ENCODE measurements at places on chromosomes 16 and 17.

DNA sequence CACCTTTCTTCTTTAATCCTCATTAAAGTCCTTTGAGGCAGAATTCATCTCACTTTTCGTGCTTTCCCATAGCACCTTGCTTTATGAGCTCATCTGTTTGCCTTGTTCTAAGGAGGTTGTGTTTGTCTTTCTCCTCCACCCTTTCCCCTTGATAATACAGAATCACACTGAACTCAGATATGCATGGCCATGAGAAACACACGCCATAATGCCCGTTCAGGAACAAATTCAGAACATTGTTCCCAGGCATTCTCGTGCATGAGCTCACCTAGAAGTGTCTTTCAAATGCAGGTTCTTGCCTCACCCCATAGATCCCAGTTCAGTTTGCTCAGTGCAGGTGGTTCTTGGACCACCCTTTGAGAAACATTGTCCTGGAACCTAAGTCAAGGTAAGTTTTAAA lies 71.1 kb downstream of the TMEM114 start:
- no peak for DNase-seq

- DNase-seq = peak; percentile 45
These were observed 9.3 kb downstream of the ADCY7 start for GRCh38 chr16:50275428-50276325.

GRCh38 chr17:63751806-63752205 lies 10.2 kb upstream of the STRADA start:
- DNase-seq = no peak

GRCh38 chr16:85929259-85929721 lies 30.3 kb downstream of the IRF8 start:
- no peak for DNase-seq

DNA sequence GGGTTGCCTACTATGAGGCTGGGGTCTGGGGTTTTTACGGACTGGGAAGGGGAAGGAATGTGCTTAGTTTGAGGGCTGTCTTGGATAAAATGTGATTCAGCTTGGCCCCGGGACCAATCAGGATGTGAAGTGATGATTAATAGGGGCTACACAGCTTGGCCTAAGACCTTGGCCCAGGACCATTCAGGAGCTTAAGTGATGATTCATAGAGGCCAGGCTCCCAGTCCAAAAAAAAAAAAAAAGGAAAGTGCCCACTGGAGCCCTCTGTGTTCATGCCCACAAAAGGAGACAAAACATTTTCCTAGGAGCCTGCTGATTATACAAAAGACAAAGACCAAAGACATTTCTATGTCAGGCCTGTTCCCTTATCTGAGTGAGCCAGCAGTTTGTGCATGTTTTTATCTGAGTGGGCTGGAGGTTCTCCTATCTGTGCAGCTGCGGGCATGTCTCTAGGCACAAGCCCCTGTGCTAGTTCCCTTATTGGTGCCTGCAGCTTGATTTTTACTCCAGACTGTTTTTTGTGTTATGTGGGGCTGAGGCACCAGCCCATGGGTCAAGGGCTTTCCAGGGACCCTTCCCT lies 898.2 kb upstream of the GOT2 start:
- no peak for DNase-seq

- DNase-seq = no peak
These were observed 13.6 kb downstream of the RHOT1 start for GRCh38 chr17:32155896-32156295.

- no peak for DNase-seq
These were observed 14.5 kb downstream of the PRSS54 start for GRCh38 chr16:58280146-58280845.

GRCh38 chr16:4414187-4414917 lies 2.0 kb downstream of the CORO7 start:
- no peak for DNase-seq

DNA sequence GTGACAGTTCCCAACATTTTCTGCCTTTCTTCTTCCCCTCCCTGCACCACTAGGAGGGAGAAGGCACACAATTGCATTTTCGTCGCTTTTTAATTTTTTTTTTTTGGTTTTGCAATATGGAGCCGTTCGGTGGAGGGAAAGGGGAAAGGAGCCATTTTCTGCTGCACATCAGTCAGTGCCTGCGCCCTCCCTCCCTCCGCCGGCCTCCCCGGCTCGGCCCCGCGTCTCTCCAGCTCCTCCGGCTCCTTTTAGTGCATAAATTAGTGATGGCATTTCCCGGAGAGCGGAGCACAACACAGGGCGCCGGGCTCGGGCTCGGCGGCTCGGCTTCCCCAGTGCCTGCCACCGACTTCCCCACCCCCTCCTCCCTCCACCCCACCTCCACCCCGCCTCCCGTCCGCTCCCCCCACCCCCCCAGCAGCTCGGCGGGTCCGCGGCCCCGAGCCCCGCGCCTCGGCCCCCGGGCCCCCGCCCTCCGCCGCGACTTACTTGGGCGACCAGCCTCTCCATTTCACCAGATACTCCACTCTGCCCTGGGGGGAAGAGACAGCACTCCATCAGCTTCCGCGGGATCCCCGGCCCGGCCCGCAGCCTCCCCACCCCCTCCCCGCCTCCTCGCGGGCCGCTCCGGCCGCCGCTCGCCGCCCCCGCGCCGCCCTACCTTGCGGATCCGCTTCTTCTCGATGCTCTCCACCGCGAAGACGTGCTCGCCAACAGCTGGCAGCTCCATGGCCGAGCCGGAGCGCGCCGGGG lies 542 bp downstream of the CBX4 start:
- DNase-seq = peak; percentile 47

GRCh38 chr17:43074869-43075268 lies 49.8 kb downstream of the RND2 start:
- DNase-seq = no peak

DNA sequence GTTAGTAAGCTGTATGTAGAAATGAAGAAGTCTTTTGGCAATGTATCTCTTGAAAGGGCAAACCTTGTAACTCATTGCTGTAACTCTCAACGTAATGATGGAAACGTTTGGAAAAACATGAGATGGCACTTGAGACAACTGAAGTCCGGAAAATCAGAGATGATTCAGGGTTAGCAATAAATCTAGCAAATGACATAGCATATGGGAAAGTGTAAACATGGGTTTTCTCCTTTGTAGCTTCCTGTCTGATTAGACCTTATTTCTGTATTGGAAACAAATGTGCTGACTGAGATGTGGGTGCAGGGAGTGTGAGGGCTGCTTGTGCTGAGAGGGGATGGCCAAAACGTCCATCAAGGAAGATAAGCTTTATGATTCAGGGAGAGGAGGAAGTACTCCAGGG lies 110.7 kb upstream of the FAM20A start:
- no peak for DNase-seq

DNA sequence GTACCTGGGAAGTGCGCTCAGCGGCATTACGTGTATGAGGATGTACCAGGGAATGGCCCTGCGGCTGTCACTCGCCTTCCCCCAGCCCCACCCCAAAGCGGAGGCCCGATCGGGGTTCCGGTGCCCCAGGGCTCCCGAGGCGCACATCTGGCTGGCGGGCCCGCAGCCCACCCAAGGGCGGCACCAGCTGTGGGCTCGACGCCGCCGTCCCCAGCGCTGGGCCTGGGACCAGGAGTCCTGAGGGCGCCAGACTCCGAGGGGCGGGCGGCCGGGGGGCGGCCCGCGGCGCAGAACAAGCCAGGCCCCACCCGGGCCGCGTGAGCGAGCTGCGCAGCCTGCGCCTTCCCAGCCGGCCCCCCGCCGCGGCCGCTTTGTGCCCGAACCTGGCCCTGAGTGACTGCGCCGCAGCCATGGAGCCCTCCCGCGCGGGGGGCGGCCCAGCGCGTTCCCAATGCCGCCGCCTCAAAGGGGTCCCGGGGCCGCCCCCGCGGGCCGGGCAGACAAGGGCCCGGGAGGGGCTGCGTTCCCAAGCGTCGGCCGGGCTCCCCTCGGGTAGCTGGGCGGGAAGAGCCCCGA lies 17.4 kb downstream of the ZNF423 start:
- no peak for DNase-seq

DNA sequence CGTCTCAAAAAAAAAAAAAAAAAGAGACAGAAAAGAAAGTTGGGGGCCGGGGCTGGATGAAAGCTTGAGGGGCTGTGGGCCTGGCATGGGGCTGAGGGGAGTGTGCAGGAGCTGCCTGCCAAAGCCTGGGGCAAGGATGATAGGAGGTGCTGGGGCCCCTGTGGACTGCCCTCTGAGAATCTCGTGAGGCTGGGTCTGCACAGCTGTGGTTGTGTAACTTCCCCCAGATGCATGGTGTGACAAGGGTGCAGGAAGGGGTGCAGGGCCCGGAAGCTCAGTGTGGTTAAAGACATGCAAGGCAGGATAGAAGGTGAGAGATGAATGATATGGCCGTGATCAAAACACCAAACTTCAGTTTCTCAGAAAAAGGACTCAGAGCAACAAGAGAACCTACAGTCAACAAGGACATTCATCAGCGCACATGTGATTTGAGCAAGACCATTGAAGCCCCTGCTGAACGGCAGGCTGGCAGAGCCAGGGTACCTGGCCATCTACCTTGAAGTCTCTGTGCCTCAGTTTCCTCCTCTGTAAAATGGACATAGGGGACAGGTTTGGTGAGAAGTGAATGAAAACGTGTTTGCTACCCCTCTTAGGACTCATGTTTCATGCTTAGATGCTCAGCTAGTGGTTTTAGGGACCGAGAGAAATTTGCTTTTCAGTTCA lies 9.6 kb downstream of the IL32 start:
- DNase-seq = no peak

DNA sequence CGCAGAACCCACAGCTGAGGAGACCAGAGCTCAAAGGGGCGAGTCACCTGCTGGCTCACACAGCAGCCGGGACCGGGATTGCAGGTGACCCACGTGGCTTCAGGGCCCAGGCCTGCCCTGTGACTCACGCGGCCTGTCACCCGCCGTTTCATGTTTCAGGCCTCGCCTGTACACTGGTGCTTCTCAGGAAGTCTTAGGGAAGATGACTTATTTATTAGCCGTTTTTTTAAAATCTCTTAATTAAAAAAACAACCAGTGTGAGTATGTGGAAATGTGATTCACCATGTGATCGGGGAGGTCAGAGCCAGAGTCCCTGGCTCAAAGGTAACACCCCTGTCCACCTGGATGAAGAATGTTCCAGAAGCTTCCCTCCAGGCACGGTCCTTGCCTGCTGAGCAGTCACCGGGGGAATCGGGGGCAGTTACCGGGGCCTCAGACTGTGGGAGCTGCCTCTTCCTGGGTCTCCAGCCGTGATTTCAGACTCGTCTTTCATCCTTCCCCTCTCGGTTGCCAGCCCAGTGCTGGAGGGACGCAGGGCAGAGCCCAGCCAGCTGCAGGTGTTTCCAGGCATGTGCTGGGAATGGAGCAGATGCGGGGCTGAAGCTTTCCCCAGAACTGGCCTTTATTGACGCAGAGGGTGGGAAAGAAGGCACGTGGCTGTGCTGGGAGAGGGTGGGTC lies 49.3 kb downstream of the CMIP start:
- peak; percentile 69 for DNase-seq

GRCh38 chr17:17700251-17700969 lies 19.2 kb downstream of the RAI1 start:
- DNase-seq = peak; percentile 85

GRCh38 chr16:80507538-80507937 lies 33.3 kb upstream of the DYNLRB2 start:
- no peak for DNase-seq

- no peak for DNase-seq
These were observed 29.7 kb downstream of the ZFPM1 start for GRCh38 chr16:88482630-88483391.

GRCh38 chr17:53227514-53227913 lies 595.2 kb upstream of the KIF2B start:
- DNase-seq = no peak

DNA sequence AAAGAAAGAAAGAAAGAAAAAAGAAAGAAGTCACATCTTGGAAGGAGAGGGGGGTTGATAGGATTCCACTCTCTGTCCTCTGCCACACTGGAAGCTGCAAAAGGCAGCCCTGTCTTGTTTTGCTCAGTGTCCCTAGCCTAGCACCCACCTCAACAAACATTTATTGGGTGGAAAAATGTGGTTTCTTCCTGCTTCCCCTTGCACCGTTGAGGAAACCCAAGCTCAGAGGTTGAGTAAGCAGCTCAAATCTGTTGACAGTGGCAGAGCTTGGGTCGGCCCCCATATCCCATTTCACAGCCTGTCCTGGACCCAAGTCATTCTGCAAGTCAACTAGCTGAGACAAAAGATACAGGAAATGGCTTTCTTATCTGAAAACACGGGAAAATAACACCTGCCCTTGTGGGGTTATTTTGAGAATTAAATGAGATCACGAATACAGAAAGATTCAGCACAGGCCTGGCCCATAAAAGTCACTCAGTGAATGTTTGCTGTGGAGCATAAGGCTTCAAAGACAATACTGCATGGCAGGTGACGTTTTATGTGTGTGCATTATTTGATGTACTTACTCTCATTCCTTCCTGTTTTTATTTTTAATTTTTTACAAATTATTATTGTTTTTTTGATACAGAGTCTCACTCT lies 63.6 kb downstream of the SCNN1B start:
- no peak for DNase-seq

GRCh38 chr16:19753815-19754643 lies 36.0 kb downstream of the IQCK start:
- no peak for DNase-seq

GRCh38 chr17:12659500-12659899 lies 6.2 kb upstream of the MYOCD start:
- no peak for DNase-seq

DNA sequence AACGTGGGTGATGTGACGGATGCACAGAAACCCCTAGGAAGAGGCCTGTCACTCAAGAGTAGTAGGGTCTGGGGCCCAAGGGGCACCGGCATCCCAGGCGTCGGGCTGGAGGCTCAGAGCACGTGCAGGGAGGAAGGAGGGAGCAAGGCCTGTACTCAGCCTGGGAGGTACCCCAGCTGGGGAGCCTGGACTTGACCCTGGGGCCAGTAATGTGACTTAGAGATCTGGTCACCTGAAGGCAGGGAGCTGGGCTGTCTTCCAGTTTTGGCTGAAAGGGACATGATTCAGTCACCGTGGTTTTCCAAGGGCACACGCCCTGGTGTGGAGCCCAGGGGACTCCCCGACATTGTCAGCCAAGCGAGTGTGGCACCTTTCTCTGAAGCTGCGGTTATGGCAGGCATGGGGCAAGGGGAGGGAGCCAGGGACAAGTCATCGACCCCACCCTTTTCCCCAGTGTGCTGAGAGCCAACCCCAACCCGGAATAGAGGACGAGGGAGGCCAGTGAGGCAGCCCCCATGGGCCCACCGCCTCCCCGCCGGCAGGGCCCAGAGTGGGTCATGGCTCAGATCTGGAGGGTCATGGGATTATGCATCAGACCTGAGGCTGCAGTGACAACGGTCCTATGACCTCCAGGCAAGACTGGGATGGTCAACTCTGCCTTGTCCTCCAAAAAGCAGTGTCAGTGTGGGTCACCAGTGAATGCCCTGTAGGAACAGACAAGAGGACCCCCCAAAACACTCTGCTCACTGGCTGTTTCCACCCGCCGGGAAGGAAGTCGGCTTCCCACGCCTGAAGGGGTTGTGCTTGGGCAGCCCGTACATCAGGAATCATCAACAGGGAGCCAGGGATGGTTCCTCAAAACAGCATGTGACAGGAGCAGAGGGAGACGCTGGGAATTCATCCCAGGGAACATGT lies 41.9 kb downstream of the MEAK7 start:
- DNase-seq = no peak

Measured in posterior cingulate gyrus (tissue), 11 donors.